ENCODE measurements at places on chromosomes 5 and 9.

DNA sequence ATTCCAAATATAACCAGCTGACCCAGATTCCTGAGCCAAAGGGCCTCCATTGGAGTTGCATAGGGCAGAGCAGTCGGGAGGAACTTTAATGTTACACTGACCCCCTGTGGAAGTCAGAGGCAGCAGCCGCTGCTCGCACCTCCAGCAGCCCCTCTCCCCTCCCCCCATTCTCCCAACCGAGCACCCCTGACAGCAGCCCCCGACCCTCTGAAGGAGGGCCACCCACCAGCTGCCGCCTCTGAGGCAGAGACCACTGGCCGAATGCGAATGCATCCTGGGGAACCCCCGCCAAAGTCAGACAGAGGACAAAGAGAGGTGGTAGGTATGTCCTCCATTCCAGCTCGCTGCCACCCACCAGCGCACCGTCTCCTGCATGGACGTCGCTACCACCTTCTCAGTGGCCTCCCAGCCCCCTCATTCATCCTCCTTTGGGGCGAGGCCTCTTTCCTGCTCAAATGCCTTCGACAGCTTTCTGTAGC is 231.0 kb downstream of the CDK5RAP2 start:
- DNase-seq: no peak

- no peak for DNase-seq
Observed at GRCh38 chr5:38847559-38848347, 1.9 kb downstream of the OSMR start.

DNA sequence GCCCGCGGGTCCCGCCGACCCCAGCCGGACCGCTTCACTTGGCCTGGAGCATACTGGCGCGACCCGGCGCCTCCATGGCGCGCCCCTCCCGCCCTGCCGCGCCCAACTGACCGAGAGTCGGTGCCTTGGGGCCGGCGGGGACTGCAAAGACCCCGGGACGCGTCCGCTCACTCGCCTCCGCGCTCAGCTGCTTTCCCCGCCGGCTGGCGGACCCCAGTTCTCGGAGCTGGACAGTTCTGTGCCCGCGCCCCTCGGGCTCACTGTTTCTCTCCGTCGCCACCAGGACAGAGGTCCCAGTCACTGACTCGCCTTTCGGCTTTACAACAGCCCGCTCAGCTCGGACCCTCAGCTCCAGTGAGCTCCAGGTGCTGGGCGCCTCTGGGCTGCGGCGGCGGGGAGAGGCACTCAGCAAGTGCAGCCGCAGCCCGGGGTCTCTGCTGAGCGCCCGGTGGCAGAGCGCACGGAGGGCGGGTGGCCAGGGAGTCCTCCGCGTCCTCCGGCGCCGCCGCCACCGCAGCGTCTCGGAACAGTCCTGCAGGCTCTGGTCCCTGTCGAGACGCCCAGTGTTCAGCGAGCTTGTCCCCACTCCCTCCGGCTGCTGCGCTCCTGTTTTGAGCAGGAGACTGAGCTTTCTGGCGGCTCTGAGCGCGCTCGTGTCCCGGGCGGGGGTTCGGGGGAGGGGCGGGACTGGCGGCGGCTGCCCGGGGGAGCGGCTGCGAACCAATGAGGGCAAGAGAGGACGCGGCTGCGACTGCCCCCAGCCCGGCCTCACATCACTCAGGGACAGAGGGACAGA is at the start of gene SMIM32:
Gene SMIM32 (minus strand): TSS at position 637 of the 796 bp plus-strand sequence. CDS start 638 bp downstream, outside the sequence.
- no peak for DNase-seq

- DNase-seq: no peak
Observed at GRCh38 chr9:133429641-133430161, 7.5 kb downstream of the ADAMTS13 start.

DNA sequence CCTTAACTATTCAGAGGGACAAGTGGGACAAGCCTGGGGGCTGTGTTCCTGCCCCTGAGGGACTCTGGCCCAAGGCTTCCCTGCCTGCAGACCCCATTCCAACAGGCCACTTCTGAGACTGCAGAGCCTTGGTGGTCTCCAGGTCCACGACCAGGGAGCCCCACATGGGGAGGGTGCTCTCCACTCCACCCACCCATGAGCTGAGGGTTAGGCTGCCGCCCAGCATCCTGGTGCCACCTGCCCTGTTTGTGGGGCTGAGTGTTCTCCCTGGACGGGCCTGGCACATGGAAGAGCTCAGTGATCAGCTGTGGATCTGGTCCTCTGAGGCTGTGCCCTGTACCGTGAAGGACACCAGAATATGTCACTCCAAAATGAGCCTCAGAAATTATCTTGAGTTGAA is 2.5 kb upstream of the ABO start:
- no peak for DNase-seq

DNA sequence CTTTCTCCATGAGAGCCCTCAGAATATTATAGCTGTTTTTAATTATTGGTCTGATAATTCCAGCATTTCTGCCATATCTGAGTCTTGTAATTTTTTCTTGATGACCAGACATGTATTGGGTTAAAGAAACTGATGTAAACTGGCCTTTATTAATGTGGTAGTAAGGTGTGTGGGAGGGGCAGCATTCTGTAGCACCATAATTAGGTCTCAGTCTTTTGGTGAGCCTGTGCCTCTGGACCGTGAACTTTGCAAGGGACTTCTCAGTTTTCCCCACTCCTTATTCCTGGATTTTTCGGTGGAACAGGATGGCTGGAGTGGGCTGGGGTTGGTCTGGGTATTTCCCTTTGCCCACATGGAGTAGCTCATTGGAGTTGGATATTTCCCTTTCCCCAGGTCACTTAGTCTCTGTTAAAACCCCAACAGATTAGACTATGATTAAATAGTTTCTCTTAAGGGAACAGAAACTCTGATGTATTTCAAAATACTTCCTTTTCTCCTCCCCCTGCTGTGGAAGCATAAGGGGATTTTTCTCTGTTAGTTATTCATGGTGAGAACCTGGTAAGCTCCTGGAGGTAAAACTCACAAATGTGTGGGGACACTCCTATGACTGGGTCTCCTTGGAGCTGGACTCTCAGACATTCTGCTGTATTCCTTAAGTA is 52.4 kb downstream of the FSD1L start:
- no peak for DNase-seq

DNA sequence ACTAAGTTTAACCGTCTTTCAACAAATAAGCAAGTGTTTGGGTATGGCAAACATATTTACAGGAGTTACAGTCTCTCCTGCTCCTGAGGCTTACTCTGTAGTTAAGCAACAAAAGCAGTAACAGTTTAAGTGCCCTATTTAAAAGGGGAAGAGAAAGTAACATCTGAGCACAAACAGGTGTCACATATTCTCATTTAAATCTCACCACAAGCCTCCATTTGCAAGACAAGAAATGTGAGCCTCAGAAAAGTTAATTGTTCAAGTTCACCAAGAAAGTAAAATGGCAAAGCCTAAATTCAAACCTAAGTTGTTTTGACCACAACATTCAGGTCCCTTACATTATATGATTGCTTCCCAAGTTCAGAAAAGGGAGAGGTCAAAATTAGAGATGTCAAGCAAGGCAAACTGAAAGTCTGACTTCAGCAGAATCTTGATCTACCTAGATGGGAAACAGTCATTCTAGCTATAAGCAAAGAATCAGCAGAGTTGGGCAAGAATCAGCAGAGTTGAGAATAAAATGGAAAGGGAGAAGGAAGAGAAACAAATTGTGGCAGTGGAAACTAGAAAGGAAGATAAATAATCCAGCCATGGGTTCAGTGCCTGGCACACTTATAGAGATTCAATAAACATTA is 93.4 kb downstream of the STRBP start:
- DNase-seq: no peak

- no peak for DNase-seq
Observed at GRCh38 chr5:98734646-98735045, 38.8 kb upstream of the RGMB start.

DNA sequence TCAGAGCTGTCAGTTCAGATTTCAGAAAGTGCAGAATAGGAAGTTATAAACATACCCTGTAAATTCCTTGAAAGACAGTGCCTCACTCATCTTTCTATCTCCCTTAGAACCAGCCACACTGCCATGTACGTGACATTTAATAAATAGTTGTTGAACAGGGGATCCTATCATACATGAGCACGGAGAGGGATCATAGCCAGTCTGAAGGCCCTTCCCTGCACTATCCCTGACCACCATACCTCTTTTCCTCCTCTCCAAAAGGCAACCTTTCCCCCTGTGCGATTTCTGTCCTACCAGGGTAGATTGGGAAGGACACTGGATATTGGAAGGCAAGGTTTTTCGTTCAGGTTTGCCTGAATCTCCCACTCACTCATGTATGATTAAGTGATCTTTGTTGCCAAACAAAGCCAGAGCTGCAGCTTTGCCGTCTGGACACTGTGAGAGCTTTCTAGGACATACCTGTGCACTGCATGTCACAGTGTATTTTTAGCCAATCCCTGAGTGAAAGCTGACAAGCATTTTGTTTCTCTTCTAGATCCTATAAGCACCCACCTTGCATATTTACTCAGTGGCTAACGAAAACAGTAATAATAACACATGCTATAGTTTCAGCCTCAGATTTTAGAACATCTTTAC is 986.5 kb upstream of the WWC1 start:
- DNase-seq: no peak

DNA sequence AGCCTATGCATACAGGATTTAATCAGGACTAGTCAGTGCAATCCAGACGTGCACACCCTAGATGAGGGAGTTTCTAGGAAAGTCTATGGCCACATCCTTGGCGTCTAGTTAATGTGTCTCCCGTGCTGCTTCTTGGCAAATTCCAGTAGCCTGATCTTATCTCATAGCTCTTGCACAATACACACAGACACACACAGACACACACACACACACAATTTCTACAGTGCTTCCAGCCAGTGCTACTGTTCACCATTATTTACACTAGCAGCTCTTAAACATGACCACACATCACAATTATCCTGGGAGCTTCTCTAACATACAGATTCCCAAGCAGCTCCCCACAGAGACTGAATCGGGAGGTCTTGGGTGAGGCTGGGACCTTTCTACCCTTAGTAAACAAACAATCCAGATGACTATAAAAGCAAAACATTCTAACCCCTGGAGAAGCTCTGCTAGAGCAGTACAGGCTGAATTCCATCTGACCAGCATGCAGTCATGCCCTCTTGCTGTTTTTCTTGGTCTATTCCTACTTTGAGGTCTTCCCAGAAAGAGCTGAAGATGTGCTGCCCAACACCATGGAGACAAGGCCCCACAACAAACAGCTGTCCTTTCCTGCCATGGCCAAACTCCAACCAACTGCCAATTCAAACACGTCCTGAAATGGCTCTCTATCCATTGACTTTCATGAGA is 236.6 kb downstream of the DEPDC1B start:
- DNase-seq: no peak

- DNase-seq: no peak
Observed at GRCh38 chr5:675111-675870, 17.9 kb downstream of the TPPP start.

DNA sequence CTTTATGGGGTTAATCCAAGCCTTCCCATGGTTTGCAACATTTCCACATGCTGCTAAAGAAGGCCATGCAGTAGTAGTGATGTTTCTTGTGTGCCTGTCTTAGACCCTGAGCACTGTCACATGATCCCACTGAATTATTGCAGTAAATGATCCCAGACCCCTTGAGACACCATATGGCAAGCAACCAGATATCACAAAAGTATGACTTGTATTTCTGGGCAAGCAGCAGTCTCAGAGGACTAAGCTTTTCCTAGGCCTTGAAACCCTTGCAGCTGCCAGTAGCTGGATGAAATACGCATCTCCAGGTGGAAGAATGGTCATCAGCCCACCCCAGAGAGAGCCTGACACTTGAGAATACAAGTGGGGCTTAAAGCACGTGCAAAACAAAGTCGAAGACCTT is 41.8 kb downstream of the CDO1 start:
- DNase-seq: no peak

DNA sequence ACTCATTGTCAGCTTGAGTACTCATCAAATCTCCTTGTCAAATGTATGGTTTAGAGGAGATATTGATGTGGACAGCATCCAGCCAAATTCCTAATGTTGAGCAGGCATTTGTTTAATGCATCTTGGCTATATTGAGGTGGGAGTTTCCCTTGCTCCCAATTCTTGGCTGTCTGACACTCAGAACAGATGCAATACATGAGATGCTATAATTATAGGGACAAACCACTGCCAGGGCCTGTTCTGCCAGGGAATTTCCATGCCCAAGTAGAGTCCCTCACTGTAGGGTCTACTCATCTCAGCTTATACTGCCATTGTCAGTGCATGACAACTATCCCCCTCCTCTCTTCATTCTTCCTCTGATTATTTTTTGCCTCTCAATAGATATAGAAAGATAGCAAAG is 392.0 kb upstream of the KCNN2 start:
- DNase-seq: no peak

GRCh38 chr9:136722093-136722968 is 10.0 kb downstream of the DIPK1B start:
- DNase-seq: no peak

- no peak for DNase-seq
Observed at GRCh38 chr5:115170929-115171510, 1.3 kb upstream of the TRIM36 start.

DNA sequence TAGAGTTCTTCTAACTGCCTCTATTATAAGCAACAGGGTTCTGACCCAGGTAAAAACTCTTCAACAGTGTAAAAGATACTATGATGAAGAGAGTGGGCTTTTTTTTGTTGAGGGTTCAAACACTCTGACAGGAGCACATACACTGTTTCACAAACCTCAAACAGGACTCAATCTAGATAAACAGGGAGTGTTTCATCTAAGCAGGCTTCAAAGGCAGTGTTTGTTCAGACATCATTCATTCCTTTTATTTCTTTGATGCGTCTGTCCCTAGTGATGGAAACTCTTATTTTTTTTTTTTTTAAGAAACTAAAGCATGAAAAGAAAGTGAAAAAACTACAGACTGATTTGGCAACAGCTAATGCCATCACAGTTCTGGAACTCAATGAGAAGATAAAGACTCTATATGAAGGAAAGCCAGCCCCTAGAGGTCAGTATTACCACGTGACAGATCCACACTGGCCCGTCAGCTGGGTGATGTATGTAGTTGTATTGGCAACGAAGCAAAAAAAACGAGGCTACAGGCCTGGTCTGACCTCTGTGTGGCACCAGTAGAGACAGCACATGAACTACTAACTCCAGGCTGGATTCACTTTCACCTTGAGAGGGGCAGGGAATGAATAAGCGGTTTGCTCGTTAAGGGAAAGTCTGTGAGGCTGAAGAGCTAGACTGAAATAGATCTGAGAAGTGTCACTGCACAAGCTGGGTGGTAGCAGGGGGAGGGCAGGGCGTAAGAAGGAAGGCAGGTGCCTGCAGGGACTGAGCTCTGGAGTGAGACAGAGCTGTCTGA is 172.2 kb downstream of the CCDC192 start:
- DNase-seq: peak; percentile 5

DNA sequence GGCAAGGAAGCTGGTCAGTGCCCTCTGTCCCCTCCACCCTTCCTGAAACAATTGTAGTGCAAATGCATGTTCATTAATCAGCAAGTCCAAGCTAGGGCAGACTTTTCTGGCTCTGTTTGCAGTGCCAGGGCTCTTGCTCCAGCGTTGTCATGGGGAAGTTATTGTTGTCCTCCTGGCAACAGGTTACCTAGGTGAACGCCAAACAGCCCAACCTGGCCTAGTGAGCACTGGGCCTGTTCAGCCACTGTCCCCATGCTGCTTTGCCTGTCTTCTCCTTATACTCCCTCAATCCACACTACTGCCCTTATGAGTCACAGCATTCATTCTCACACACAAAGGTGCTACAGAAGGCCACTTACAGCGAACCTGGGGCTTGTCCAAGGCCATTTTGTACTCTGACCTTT is 34.5 kb upstream of the GLIS3 start:
- no peak for DNase-seq

GRCh38 chr9:124045076-124045829 is 33.7 kb downstream of the LHX2 start:
- DNase-seq: no peak

- no peak for DNase-seq
Observed at GRCh38 chr9:130471411-130472183, 26.8 kb downstream of the ASS1 start.

- DNase-seq: no peak
Observed at GRCh38 chr9:112175796-112176315, 759 bp upstream of the SUSD1 start.

Data from stimulated activated naive CD4-positive, alpha-beta T cell treated with Interleukin-2 at 50 U/mL for 16 hours (primary cell).